ENCODE measurements at places on chromosomes 5 and 9.

DNA sequence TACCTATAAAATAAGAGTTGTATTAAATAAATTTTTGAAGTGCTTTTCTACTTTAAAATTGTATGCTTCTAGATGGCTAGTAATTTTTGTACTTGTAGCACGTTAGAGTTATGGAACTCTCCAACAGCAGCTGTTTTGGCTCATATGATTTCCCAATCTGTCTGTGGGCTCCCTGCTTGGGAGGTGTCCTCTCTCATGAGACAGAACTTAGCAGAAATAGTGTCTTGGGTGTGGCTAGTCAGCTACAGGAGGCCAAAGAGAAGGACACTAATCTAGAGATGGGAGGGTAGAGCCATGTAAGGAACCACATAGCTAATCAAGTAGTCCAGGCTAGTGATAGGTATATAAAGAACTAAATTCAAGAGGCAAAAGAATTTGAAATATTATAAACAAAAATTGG lies 78.4 kb upstream of the DAB2 start:
- DNase-seq: peak; percentile 78

DNA sequence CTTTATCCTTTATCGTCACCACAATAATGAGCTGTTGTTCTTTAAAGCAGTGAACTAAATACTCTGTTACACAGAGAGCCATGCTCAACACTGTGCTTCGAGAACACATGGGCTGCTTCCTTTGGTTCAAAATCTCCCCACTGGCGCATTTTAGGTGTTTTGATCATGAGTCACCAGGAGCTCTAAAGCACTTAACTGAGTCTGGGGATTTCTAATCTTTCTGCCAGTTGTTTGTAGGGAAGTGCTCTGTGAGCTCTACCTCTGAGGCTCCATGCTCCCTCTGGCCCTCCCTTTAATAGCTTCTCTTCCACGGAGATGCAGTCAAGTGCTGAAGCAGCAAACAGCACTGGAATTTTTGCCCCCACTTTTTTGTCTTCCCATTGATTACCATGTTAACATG lies 17.0 kb downstream of the ERAP2 start:
- peak; percentile 68 for DNase-seq

- DNase-seq: peak; percentile 42
Observed at GRCh38 chr9:89095761-89096528, 82.7 kb downstream of the SHC3 start.

DNA sequence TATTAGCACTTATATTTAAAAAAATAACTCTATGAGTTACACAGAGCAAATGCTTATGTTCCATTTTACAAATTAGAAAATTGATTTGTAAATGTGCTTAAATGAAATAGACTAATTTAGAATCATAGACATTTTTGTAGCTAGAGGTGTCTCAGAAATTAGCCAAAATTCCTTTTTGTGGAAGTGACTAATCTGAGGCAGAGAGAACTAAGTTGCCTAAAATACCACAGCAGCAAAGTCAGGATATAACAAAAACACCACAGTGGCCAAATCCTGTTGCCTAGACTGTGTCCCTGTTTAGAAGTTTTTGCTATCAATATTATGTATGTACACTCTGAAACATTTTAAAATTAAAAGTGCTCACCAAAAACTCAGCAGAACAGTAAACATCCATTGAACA lies 18.7 kb downstream of the ADAMTSL1 start:
- peak; percentile 65 for DNase-seq

GRCh38 chr5:1917830-1918487 lies 35.2 kb upstream of the IRX4 start:
- no peak for DNase-seq

DNA sequence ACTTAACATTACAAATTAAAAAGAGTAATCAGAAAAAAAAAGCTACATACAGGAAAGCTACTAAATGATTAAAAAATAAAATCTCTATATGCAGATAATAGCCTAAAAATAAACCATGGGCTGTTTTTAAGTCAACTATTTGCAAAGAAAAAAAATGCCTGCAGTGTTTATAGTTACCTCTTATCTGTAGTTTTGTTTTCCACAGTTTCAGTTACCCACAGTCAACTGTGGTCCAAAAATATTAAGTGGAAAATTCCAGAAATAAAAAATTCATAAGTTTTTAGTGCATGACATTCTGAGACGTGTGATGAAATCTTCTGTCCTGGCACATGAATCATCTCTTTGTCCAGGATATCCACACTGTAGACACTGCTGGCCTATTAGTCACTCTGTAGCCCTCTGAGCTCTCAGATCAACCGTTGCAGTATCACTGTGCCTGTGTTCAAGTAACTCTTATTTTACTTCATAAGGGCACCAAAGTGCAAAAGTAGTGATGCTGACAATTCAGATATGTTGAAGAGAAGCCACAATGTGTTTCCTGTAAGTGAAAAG lies 59.2 kb downstream of the PRELID2 start:
- peak; percentile 88 for DNase-seq

Measured in fibroblast of mammary gland (primary cell).